ENCODE measurements at places on chromosomes 13 and 19.
A peak's percentile ranks its signal among the peaks of the same experiment; 100 is the strongest.

GRCh38 chr19:27966390-27966816, 1246.5 kb downstream of the UQCRFS1 start:
- ATAC-seq: no peak

DNA sequence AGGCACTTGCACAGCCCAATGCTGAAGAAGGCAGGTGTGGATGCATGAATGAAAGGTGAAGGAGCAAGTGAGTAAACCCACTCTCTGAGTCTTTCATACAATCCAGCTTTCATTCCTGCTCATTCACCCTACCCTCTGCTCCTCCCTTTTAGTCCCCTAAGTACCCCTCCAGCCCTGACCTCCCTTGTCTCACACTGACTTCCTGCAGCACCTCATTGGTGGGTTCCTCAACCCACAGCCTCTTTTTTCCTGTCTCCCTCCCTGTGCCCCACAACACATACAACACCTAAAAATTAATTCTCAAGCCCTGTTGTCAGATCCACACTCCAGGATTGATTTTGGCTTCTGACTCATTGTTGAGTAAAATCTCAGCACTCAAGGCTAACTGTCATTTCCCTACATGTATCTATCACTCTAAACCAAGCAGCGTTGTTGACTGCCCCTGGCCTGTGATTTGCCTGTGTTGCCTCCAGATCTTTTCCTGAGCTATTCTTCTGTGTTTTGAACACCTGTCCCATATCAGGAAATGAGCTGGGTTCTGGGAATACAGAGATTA, 177.3 kb upstream of the SERP2 start:
- ATAC-seq: no peak

GRCh38 chr13:74101436-74101835, 32.8 kb downstream of the KLF12 start:
- ATAC-seq: no peak

DNA sequence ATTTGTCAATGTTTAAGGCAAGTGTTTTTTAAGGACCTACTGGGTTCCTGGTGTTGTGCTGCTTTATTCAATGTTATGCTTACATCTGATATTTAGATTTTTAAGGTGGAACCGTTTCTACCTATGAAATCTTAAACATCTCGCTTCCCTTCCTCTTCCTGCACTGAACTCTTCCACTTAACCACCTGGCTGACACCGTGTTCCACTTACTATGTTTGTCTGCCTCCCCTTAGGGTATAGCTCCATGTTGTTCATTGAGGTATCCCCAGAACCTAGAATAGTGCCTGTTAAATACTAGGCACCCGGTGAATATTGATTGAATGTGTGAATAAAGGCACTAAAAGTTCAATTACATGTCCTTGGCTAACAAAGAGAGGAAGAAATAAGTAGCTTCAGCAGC, 104.9 kb downstream of the RNF17 start:
- no peak for ATAC-seq

GRCh38 chr13:38496917-38497316, 147.3 kb downstream of the UFM1 start:
- ATAC-seq: no peak

DNA sequence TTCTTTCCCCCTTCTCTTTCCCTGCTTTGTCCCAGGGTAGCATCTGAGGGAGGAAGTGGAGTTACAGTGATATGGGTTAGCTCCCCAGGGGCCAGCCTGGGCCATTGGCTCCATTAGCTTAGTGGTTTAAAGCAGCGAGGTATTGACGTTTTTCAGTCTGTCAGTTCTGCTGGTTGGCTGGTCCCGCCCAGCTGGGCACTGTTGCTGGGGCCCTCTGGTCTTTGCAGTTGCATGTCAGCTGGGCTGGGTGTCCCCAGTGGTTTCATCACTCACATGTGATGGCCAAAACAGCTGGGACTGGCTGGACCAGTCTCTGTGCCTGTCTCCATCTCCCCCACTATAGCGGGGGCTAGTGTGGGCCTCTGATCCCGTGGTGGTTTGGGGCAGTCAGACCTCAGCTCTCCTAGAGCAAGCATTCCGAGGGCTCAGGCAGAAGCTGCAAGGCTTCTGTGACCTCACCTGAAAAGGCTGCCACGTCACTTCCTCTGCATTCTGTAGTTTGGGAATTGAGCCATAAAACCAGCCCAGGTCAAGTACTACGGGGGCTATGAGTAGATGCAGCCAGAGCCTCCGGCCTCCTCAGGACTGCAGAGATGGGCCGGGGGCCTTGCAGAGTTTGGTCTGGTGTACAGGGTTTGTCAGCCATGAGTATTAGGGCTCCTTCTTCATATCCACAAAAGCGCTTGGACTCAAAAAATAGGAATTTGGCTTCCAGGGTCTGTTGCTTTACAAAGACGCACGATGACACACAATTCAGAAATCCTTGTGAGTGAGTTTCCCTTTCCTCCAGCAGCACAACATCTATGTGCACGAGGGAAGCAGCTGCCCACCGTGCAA, 30.0 kb downstream of the TSSK6 start:
- ATAC-seq: no peak

DNA sequence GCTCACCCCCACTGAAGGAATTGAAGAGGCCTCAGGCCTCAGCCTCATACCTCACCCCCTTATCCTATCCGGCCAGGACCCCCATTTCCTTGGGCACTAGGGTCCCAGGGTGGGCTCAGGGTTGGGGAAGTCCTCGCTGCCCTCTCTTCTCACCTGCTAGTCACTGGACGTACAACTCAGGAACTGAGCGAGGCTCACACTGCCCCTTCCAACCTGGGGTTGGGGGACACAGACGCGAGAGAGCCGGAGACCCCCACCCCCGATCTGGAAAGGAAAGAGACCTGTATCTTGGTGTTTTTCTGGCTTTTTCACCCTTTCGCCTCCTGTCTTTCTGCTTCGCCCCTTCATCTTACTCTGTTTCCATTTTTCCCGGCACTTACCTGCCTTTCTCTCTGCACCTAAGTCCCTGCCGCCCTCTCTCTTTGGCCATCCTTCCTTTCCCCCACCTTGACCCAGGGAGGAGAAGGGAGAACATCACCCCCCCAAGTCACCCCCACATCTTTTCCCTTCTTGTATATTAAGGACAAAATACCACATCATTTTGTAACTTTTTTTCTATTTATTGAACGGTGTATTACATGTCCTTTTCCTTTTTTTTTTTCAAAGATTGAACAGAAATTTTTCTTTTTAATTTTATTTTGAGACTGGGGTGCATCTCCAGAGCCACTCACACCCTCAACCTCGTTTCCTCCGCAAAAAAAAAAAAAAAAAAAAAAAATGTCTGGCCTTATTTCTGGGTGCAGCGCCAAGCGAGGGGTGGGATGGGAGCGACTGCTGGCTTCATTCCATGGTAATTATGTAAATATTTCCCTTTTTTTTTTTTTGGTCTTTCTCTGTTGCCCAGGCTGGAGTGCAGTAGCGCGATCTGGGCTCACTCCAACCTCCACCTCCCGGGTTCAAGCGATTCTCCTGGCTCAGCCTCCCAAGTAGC, 36.6 kb downstream of the ZSWIM4 start:
- no peak for ATAC-seq

DNA sequence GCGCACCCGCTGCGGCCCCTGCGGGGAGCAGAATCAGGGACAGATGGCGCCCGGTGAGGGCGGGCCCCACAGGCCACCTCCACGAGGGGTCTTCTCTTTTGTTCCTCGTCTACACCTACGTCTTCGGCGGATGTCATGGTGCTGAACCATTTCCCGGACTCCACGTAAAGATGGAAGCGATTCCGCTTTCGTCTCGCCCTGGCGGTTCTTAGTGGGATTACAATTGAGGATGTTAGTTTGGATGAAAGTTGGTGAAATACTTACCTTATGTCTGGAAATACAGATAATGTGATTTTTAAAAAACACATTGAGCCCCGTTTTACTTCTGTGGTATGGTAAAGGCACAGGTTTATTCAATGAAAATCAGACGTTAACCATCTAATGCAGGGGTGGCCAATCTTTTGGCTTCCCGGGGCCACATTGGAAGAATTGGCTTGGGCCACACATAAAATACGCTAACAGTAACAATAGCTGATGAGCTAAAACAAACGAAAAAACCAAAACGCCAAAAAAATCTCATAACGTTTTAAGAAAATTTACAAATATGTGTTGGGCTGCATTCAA, 1.4 kb upstream of the ZMYM5 start:
- no peak for ATAC-seq

- no peak for ATAC-seq
Measured at GRCh38 chr13:95060014-95060519, 241.2 kb downstream of the ABCC4 start.

DNA sequence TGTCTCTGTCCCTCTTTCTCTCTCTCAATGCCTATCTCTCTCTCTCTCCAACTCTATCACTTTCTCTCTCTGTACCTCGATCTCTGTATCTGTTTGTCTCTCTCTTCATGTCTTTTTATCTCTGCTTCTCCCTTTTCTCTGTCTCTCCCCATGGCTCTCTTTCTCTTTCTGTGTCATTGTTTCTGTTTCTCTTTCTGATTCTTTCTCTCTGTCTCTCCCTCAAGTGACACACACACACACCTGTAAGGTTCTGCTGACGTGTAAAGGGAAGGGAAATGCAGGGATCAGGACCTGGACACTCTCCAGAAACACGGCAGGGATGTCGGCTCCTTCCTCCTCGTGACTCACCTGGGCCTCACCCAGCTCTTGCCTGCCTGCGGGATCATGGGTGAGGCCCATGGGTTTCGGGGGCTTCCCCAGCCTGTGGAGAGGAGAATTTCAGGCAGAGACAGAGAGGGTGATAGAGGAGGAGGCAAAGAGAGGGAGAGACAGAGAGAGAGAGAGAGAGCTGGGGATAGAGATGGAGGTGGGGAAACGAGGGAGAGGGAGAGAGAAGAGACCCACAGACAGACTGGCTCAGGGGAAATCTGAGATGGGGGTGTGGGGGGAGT, 5.4 kb upstream of the PLAUR start:
- ATAC-seq: peak; percentile 94

GRCh38 chr19:51242881-51243630, 7.8 kb upstream of the SIGLECL1 start:
- ATAC-seq: no peak

- no peak for ATAC-seq
Measured at GRCh38 chr13:100363285-100363711, 225.3 kb downstream of the GGACT start.

GRCh38 chr13:50408068-50408467, 392.8 kb downstream of the KCNRG start:
- no peak for ATAC-seq

GRCh38 chr13:112870737-112871287, 98.2 kb upstream of the MCF2L start:
- ATAC-seq: no peak

DNA sequence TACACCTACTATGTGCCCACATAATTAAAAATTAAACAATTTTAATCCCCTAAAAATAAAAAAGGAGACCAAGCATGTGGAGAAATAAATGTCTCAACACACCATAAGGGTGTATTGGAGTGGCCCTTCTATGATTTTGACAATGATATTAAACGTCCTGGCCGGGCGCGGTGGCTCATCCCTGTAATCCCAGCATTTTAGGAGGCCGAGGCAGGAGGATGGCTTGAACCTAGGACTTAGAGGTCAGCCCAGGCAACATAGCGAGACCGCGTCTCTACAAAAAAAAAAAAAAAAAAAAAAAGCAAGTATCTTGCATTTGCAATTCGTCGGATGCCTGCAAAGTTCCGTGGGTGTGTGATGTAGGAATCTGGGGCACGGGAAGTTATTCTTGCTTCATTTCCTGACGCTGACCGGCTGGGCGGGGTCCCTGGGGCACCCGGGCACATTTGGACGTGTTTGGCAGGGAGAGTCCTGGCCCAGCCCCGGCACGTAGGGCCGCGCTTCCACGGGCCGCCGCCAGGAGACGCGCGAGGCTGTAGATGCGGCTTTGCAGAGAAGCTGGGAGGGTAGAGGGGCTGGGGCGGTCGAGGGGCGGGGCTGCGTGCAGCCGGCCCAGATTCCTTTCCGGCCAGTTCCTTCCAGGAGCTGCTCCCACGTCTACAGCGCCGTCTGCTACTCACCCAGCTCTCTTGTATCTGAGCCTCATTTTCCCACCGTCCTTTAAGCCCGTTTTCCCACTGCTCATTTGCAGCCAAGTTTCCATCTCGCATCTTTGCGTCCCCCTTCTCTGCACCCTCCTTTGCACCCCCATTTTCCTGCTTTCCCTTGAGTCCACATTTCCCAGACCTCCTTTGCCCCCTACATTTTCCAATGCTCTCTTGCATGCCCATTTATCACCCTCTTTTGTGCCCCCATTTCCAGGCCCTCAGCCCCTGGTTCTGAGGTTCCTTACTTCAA, 2.2 kb upstream of the TSPAN16 start:
- ATAC-seq: peak; percentile 98

DNA sequence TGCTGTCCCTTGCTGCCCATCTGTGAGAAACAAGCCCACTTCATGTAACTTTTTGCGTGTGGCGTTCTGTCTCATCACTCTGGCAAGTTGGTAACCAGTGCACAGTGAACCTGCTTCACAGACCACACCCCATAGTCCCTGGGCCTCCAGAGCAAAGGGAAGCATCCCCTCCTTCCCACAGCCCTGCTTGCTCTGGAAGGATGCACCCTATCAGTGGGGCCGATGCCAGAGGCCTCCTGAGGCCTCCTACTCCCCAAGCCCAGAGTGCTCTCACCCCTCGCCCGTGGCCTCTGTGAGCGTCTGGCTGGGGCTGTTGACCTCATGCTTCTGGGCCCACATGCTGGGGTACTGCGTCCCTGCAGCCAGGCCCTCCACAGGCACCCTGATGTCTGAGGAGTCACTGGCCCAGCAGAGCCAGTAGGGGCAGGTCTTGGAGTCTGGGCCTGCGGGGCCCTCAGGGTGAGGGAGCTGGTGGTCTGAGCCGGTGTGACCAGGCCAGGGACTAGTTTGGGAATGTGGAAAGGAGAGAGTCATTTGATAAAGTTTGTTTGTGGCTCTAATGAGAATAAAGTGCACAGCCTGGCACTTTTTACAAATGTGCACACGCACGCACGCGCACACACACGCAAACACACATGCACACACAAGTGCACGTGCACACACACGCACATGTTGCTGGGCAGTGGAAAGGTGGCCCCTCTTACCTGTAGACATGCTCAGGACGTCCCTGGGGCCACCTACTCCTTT, 5.1 kb downstream of the TMEM86B start:
- ATAC-seq: peak; percentile 9

DNA sequence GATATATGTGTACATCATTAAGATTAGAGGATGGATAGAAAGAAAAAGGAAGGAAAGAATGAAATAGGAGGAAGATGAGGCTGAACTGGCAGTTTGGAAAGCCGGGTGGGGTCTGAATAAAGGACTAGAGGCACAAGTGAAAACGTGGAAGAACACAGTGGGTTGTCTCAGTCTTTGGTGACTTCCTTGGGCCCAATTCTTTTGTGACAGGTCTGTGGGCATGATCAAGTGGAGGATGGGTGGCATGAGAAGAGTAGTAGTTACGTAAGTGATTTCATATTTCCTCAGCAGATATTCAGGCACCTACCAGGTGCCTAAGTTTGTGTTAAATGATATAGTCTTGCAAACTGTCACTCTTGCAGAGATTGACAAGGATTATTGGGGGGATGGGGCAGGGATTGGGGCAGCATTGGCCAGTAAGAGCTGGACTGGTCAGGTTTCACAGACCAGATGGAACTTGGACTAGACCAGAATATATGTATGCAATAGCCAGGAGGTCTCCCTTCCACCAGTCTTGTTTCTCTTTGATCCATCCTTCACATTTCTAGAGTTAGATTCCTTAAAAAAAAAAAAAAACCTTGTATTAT, 2.7 kb downstream of the TPP2 start:
- no peak for ATAC-seq

Data from esophagus mucosa (tissue), 1 donor.